Activated T-helper 1 cell treated with anti-CD3 and anti-CD28 coated beads, Interleukin-12 subunit alpha, Interleukin-12 subunit beta, Interleukin-2, Interleukin-4 antibody, amounts not matched to agents 30 ng/mL and 10 ng/mL and 1 ng/mL, durations not matched to agents 14 hours and 24 hours and 36 hours (primary cell): ENCODE measurements at places on chromosomes 1 and 21. TPM values are rescaled to one million over a fixed set of nuclear protein-coding genes. Genes with fewer than 3 reads are reported as not detected.
A peak's percentile ranks its signal among the peaks of the same experiment; 100 is the strongest.

Gene CFHR4
- total RNA-seq, result not detected in 2 replicates

Gene MATN1
- total RNA-seq, result 0.42 and 0.70 TPM in 2 replicates

Gene MYCL
- total RNA-seq, result 0.56 and 0.62 TPM in 2 replicates

Gene NR1I3
- not detected in 2 replicates for total RNA-seq

Gene HENMT1
- total RNA-seq, result 17.9 and 20.7 TPM in 2 replicates

Gene ZZZ3
- total RNA-seq, result 41.8 and 47.8 TPM in 2 replicates

Gene CFAP74
- not detected in 2 replicates for total RNA-seq

Gene DRAM2
- total RNA-seq, result 24.0 and 26.6 TPM in 2 replicates

- no peak for DNase-seq
- no peak overlapping the region for H3K4me3 ChIP-seq
- H3K27ac ChIP-seq, result no peak overlapping the region
- peaks cover 15% of the 10 kb centered on the region for H3K36me3 ChIP-seq
- H3K4me1 ChIP-seq, result peaks cover 25% of the 10 kb centered on the region
Observed at GRCh38 chr1:174005032-174005431, 17.1 kb downstream of the RC3H1 start.

DNA sequence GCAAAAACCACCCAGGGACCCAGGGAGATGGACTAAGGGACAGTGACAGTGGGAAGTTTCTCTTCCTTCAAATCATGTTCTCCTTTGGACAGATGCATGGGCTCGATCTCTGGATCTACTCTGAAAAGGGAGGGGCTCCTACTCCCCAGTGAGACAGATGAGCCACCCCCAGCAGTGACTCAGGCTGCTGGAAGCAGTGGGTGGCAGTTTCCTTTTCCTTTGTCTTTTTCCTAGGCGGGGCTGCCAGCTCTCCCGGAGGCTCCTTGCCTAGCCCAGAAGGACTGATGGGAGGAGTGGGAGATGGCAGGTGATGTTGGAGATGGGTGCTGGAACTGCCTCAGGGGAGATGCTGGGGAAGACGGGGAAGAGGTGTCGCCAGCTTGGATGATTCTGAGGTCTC lies 41.0 kb upstream of the IGSF21 start:
- H3K4me3 ChIP-seq, result no peak overlapping the region
- no peak overlapping the region for H3K27ac ChIP-seq
- DNase-seq, result no peak
- no peaks in the 10 kb centered on the region for H3K36me3 ChIP-seq

DNA sequence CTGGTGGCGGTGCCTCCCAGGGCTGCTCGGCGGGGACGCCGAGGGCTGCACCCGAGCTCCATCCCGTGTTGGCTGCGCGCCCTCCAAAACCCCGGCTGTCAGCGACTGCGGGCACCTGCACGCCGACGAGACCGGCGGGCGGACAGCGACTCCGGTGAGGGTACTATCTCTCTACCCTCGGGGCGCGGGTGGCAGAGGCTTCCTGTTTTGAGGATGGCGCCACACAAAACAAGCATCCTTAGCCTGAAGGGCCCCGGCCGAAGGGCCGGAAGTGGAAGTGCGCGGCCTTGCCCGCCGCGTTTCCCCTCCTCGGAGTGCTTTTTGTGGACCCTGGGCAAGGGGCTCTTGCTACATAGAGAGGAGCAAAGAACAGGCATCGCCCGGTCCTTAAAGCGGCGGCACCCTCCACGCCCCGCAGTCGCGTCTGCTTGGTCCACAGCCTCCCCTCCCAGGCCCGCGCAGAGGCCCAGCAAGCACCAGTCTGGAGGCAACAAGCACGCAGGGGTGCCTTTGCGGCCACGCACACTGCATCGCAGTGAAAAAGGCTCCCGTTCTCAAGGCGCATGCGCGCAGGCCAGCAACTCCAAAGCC lies 561 bp upstream of the COQ8A start:
- H3K27ac ChIP-seq, result peak overlapping the region; percentile 97
- H3K36me3 ChIP-seq, result peaks cover 9% of the 10 kb centered on the region
- H3K4me3 ChIP-seq, result peak overlapping the region; percentile 89
- H3K27me3 ChIP-seq, result no peaks in the 10 kb centered on the region
- peaks cover 41% of the 10 kb centered on the region for H3K4me1 ChIP-seq

DNA sequence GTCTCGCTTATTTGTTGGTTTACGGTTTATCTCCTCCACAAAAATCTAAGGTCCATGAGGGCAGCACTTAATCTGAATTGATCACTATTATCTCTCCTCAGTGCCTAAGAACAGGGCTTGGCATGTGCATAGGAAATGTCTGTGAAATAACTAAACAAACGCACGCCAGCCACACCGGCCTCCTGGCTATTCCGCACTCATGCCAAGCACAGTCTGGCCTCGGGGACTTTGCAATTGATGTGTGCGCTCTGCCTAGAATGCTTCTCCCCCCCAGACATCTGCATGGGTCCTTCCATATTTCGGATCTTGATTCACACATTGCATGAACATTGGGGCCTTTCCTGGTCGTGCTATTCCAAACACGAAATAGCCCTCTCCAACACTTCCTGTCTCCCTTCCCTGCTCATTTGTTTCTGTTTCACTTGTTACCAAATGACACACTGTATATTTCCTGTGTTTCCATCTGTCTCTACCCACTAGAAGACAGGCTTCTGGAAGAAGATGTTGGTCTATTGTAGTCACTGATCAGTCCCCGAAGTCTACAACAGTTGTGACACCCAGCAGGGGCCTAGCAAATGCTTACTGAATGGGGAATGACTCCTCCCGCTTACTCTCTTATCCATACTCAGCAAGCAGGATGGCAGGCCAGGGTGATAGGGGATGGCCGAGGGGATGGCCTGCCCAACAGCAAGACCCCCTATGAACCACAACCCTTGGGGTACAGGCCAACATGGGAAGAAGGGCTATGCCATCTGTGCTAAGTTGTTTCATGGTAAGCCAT lies 93.9 kb downstream of the GLIS1 start:
- DNase-seq, result no peak
- H3K27me3 ChIP-seq, result peaks cover 6% of the 10 kb centered on the region
- H3K4me1 ChIP-seq, result no peaks in the 10 kb centered on the region
- no peaks in the 10 kb centered on the region for H3K36me3 ChIP-seq
- H3K4me3 ChIP-seq, result no peak overlapping the region

DNA sequence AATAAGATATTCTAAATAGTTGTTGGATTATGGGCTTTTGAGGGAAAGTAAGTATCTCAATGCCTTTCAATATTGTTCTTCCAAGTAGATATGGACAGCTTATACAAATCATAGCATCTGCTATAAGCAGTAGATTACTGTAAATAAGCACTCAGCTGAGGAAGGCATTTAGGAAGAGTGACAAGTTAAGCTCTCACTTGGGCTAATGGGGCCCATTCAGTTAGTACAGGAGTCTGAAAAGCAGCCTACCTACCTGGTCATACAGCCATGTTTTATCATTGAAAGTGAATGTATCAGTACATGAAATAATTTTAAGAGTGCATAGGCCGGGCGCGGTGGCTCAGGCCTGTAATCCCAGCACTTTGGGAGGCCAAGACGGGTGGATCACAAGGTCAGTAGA lies 73.1 kb downstream of the APP start:
- no peak for DNase-seq
- H3K4me1 ChIP-seq, result no peaks in the 10 kb centered on the region
- no peak overlapping the region for H3K4me3 ChIP-seq
- no peaks in the 10 kb centered on the region for H3K27me3 ChIP-seq
- no peak overlapping the region for H3K27ac ChIP-seq
- H3K36me3 ChIP-seq, result no peaks in the 10 kb centered on the region

- no peak for DNase-seq
- no peaks in the 10 kb centered on the region for H3K36me3 ChIP-seq
- no peak overlapping the region for H3K27ac ChIP-seq
- peaks cover 59% of the 10 kb centered on the region for H3K4me1 ChIP-seq
- peak overlapping the region; percentile 90 for H3K4me3 ChIP-seq
- peaks cover 3% of the 10 kb centered on the region for H3K27me3 ChIP-seq
Observed at GRCh38 chr1:78005755-78006154, 1.0 kb downstream of the DNAJB4 start.

- H3K4me1 ChIP-seq, result no peaks in the 10 kb centered on the region
- DNase-seq, result no peak
- H3K36me3 ChIP-seq, result no peaks in the 10 kb centered on the region
- H3K27me3 ChIP-seq, result no peaks in the 10 kb centered on the region
- no peak overlapping the region for H3K27ac ChIP-seq
Observed at GRCh38 chr1:7407980-7408770, 362.9 kb upstream of the VAMP3 start.

DNA sequence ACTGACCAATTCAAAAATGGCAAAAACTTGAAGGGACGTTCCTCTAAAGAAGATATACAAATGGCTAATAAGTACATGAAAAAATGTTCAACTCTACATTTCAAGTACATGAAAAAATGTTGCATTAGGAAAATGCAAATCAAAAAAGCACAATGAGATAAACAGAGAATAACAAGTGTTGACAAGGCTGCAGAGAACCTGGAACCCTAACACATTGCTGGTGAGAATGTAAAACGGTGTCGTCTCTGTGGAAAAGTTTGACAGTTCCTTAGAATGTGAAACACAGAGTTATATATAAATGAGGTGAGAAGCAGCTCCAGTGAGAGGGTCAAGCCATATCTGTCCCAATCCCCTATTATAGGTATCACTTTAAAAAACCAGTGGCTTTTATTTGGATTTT lies 44.6 kb upstream of the RBM34 start:
- H3K27ac ChIP-seq, result no peak overlapping the region
- H3K4me1 ChIP-seq, result peaks cover 23% of the 10 kb centered on the region
- H3K27me3 ChIP-seq, result no peaks in the 10 kb centered on the region
- DNase-seq, result no peak
- peaks cover 14% of the 10 kb centered on the region for H3K36me3 ChIP-seq

- DNase-seq, result no peak
- no peaks in the 10 kb centered on the region for H3K4me1 ChIP-seq
- no peak overlapping the region for H3K27ac ChIP-seq
- H3K4me3 ChIP-seq, result no peak overlapping the region
Observed at GRCh38 chr1:196567238-196567637, 41.0 kb downstream of the KCNT2 start.

- H3K27me3 ChIP-seq, result no peaks in the 10 kb centered on the region
- no peaks in the 10 kb centered on the region for H3K4me1 ChIP-seq
- H3K27ac ChIP-seq, result no peak overlapping the region
- H3K36me3 ChIP-seq, result no peaks in the 10 kb centered on the region
Observed at GRCh38 chr21:40733024-40733397, 113.9 kb downstream of the DSCAM start.

DNA sequence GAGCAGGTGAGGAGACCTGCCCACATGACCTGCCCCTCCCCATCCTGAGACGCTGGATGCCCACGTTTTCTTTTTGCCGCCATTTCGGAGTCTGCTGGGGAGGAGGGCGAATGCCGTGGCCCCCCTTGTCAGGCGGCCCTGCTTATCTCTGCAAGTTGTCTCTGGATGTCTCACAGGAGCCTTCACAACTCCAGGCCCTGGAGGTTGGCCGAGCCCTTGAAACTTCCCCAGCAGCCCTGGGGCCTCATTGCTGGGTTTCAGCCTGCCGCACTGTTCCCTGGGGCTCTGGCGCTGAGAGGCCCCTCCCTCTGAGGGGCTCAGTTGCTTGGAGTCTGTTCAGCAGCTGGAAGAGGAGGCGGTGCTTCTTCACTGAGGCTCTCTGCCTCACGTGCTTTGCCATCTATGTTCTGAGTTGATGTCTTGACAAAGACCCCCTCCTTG lies 29.8 kb upstream of the ZBTB21 start:
- DNase-seq, result no peak
- H3K27me3 ChIP-seq, result no peaks in the 10 kb centered on the region
- H3K36me3 ChIP-seq, result no peaks in the 10 kb centered on the region
- H3K27ac ChIP-seq, result no peak overlapping the region
- no peaks in the 10 kb centered on the region for H3K4me1 ChIP-seq

DNA sequence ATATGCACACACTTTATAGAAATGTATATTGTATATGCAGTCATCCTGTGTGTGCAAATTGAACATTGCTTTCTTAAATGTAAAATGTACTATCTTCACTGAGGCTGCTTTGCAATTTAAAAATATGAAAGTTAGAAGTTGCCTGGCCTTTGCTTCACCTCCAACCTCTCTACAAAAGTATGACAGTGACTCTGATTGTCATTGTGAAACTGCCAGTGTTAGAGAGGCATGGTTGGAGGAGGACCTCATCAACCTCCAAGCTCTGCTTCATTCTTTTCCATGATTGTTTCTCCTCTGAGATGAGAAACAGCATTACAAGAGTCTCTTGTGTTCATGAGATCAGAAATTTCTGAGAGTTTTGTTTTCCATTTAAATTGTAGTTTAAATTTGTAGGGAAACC lies 185.5 kb downstream of the ZC3H11B start:
- DNase-seq, result no peak
- no peak overlapping the region for H3K4me3 ChIP-seq
- H3K27me3 ChIP-seq, result peaks cover 2% of the 10 kb centered on the region
- H3K4me1 ChIP-seq, result peaks cover 6% of the 10 kb centered on the region

DNA sequence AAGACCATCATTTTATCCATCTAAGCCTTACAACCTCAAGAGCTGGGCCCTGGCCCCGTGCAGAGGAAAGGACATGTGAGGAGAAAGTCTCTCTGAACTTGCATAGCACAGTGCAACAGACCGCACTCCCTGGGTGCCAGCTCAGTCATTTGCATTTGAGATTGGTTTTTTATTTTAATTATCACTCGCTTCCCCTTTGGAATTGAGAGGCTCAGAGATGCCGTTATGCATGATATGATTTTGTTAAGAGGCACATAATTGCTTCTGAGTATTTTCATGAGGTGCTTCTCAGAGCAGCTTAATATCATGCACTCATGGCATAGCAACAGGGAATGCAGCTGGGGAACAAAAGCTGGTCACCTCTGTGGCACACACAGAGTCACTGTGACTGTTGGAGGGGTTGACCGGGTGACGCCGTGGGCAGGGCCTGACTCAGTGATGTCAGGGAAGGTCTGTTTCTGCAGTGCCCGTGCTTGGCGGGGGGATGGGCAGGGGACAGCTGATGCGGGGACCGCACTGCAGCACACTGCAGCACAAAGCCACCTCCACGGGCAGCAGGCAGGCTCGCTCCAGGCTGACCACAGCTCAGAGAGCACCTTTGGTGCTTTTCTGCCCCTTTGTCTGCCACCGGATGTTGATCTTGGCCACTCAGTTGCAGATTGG lies 43.2 kb upstream of the VAMP3 start:
- peaks cover 6% of the 10 kb centered on the region for H3K27me3 ChIP-seq
- no peak overlapping the region for H3K27ac ChIP-seq
- no peaks in the 10 kb centered on the region for H3K36me3 ChIP-seq
- no peaks in the 10 kb centered on the region for H3K4me1 ChIP-seq
- no peak overlapping the region for H3K4me3 ChIP-seq
- DNase-seq, result no peak

GRCh38 chr1:78072216-78072615 lies 26.4 kb downstream of the GIPC2 start:
- no peaks in the 10 kb centered on the region for H3K36me3 ChIP-seq
- no peaks in the 10 kb centered on the region for H3K4me1 ChIP-seq
- DNase-seq, result no peak
- H3K27ac ChIP-seq, result no peak overlapping the region

- H3K27ac ChIP-seq, result no peak overlapping the region
- H3K36me3 ChIP-seq, result no peaks in the 10 kb centered on the region
- H3K4me3 ChIP-seq, result no peak overlapping the region
- no peaks in the 10 kb centered on the region for H3K4me1 ChIP-seq
- H3K27me3 ChIP-seq, result peaks cover 44% of the 10 kb centered on the region
- DNase-seq, result no peak
Observed at GRCh38 chr1:172738389-172738788, 79.5 kb downstream of the FASLG start.

GRCh38 chr1:204961765-204962419 lies 81.1 kb upstream of the CNTN2 start:
- peaks cover 23% of the 10 kb centered on the region for H3K27me3 ChIP-seq
- no peak overlapping the region for H3K27ac ChIP-seq
- no peaks in the 10 kb centered on the region for H3K36me3 ChIP-seq
- no peaks in the 10 kb centered on the region for H3K4me1 ChIP-seq
- no peak for DNase-seq

- no peaks in the 10 kb centered on the region for H3K36me3 ChIP-seq
- no peak overlapping the region for H3K27ac ChIP-seq
- H3K4me3 ChIP-seq, result no peak overlapping the region
- H3K4me1 ChIP-seq, result no peaks in the 10 kb centered on the region
- peaks cover 35% of the 10 kb centered on the region for H3K27me3 ChIP-seq
Observed at GRCh38 chr1:169443923-169444322, 16.6 kb upstream of the CCDC181 start.
